COR-L47 (cell line): ENCODE measurements at places on chromosomes 1 and 21.
A peak's percentile ranks its signal among the peaks of the same experiment; 100 is the strongest.

- DNase-seq: no peak
These were observed 368.2 kb downstream of the USH2A start for GRCh38 chr1:216055004-216055403.

- DNase-seq: no peak
These were observed 620.3 kb upstream of the PLXNA2 start for GRCh38 chr1:208864366-208864965.

DNA sequence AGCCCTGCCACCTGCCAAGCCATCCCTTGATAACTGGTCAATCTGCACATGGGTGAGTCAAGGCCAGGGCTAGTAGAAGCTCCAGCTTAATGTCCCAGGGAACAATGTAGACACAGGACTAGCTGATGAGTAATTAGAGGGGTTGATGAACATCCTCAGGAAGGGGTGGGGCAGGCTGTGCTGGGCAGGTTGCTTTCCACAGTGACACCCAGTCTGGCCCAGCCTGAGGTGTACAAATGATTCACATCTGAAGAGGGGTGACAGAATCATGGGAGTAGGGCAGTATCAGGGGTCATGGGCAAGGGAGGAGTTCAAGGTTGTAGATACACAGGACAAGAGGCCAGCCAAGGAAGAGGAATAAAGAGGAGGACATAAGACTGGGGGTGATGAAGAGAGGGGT lies 4.3 kb downstream of the LPAR3 start:
- no peak for DNase-seq

DNA sequence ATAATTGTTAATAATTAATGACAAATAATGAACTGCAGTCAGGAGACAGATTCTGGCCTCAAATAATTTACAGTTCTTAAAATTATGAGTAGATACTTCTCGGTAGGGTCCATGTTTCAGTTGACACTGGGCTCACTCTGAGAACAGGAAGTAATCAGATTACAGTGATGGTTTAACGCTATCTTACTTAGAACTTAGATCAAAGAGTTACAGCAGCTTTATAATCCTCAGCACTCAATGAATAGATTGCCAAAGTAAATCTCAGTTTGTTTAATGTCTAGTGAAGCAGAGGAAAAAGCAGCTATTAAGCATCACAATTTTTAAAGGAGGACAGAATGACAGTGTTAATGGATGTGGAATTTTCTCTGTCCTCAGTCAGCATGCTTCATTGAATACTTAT lies 79.6 kb downstream of the PDE4B start:
- no peak for DNase-seq

GRCh38 chr1:15314328-15315281 lies 67.6 kb downstream of the FHAD1 start:
- no peak for DNase-seq

DNA sequence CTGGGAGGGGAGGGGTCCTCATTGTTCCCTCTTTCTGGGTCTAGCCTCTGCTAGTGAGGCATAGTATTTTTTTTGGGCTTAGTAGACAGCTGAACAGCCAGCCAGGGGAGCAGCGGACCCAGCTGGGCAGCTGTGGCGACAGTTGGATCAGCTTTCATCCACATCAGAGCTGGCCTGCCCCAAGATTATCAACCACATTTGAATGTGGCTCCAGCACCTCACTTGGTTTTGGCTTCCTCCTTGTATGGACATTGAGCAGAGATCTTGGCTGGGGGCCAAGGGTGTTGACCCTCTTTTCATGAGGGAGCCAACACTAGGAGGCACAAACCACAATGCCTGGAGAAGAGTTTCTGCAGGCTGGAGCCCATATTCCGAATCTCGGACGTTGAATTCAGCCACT lies 25.0 kb downstream of the WNT4 start:
- DNase-seq: no peak

GRCh38 chr1:5745800-5746610 lies 246.2 kb downstream of the NPHP4 start:
- DNase-seq: peak; percentile 72

DNA sequence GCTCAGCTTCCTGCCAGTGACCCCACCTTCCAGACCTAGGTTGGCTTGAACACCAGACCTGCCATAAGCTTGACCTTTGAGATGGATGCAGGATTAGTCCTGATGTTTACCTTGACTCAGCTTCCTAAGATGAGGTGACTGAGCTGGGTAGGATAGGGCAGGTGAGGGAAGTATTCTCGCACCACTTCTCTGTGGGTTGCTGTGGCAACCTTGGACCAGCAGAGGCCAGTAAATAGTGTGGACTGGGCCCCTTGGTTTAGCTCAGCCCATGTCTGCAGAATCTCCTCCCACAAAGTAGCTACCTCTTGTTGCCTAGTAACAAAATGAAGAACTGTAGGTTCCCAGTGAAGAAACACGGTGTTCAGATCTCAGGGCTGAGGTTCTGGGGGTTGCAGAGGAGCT lies 8.4 kb downstream of the RPS6KA1 start:
- DNase-seq: no peak

- no peak for DNase-seq
These were observed 71.0 kb downstream of the DHRS3 start for GRCh38 chr1:12546771-12547585.

GRCh38 chr1:119603695-119604094 lies 44.4 kb downstream of the ZNF697 start:
- DNase-seq: no peak

DNA sequence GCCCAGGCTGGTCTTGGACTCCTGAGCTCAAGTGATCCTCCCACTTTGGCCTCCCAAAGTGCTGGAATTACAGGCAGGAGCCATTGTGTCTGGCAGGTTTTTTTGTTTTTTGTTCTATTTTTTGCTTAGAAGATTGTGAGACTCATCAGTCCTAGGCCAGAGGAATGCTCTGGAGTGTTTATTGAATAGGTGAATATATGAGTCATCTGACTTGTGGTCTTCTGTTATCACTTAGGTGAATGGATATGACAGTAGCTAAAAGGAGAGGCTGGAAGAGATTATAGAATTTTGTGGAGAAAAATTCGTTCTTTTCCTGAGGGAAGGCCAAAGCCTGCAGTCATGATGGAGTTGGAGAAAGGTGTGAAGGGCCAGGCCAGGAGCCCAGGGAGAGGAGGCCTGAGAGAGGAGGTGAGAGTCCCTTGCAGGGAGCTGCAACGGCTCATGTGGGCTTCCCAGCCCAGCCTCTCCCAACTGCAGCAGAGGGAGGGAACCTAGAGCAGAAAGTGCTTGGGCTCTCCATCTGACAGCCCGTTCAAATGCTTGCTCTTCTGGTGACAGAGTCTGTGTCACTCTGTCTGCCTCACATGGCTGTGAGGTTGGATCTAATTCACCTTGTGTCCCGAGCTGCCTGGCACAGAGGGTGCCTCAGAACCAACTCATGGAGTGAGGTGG lies 31.6 kb upstream of the ACOT11 start:
- no peak for DNase-seq

DNA sequence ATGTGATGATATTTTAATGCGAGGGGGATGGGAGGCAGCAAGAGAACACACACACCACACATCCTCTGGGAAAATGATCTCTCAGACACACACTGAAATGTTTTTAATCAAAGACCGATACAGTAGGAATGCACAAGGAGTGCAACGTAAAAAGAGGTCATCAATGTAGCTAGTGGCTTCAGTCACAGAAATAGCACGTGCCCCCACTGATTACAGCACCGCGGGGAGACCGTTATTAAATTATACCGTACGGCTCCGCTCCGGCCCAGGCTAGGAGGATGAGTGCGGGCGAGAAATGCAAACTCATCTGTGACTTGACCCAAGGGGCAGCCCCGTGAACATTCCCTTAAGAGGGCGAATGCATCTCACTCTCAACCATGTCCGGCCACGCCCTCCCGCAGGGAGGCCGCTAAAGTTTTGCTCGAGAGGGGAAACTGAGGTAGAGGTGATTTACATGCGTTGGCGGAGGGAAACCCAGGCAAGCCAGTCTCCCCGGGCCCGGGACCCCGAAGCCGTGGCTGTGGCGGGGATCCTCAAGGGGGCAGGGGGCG lies 552 bp downstream of the UBR4 start:
- DNase-seq: no peak

DNA sequence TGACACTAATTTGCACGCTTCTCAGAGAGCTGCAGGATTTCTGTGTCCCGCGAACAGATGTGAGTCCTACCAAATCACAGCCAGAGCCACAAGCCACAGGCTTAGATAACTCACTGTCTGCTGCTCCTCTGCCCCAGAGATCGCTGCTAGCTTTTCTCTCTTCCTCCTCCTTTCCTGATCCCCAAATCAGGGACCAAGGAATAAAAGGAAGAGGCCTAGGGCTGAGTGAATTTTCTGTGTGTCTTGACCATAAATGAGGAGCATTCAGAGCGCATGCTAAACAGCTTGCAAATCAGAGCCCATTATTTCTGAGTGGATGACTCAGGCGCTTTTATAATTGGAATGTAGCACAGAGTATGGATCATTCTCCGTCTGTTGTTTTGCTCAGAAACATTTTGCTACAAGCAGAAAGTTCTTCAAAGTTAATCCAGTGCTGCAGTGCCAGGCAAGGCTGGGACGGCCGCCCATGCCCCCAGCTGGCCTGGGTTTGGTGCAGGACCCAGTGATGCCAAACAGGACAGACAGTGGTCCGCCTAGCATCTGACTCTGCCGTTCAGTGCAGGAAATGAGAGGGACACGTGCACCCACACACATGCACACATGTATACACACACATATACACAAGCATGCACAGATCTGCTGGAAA lies 38.2 kb downstream of the KCNAB2 start:
- no peak for DNase-seq

GRCh38 chr1:99691175-99691574 lies 45.3 kb downstream of the PALMD start:
- DNase-seq: no peak

- peak; percentile 12 for DNase-seq
These were observed 9.1 kb downstream of the TTC22 start for GRCh38 chr1:54791880-54792522.

DNA sequence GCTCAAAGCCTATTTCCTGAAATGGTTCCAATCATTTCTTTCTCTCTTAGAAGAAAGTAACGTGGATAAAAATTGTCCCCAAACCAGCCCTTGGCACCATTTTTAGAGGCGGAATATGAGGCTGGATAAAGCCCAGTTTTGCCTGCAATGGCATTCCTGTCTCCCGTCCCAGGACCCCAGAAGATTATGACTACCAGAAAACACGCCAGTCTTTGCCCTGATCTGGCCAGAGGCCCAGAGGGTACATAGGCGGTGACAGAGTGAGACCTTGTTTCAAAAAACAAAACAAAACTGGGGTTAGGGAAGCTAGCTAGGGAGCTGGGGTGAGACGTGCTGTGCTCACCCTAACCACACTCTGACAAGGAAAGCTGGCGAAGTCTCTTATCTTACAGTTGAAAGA lies at the start of gene AADACL4:
AADACL4 (plus strand) TSS at position 301 of the 400 bp plus-strand sequence. CDS start 462 bp downstream, outside the sequence.
- DNase-seq: no peak

- no peak for DNase-seq
These were observed 304.2 kb upstream of the PROX1 start for GRCh38 chr1:213683529-213683928.

GRCh38 chr1:38297842-38298241 lies 251.2 kb upstream of the POU3F1 start:
- no peak for DNase-seq

DNA sequence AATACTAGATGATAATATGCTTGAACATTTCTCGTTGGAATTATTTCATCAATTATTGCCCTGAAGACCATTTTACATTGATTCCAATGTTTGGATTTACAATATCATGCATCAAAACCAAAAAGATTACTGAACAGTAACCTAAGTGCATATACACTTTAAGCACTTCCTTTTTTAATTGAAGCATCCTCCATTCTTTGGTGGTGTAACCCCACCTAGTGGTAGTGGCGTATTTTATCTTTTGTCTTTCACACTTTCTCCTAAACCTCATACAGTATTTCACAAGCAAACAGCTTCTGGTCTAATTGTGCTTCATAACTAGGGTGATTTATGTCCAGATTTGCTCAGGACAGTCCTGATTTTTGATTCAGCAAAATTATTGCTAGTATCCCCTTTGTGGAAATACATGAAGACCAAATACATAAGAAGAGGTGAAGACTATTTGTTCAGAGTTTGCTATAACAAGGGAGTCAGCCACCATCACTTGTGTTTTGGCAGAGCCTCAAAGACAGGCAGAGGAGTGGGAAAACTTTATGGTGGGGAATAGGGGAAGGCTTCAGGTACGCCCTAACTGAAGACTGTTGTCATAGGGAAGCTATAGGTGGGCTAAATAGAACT lies 3.4 kb upstream of the NVL start:
- DNase-seq: peak; percentile 59

DNA sequence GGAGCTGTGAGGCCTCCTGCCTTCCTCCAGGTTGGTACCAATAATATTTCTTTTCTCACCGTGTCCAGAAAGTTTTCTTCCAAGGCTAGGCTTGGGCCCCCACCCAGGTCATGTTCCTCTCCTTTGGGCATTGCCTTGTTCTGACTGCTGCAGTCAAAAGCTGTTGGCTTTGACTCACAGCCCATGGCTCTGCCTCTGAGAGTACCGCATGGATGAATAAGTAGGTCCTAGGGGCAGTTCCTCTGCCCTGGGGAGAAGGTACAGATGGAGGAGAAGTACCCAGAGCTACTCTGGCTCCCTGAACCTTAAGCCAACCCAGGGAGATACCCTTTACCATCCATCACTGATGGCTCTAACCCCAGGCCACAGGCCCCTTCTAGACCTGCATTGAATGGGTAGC lies 115.0 kb downstream of the NAV1 start:
- no peak for DNase-seq

DNA sequence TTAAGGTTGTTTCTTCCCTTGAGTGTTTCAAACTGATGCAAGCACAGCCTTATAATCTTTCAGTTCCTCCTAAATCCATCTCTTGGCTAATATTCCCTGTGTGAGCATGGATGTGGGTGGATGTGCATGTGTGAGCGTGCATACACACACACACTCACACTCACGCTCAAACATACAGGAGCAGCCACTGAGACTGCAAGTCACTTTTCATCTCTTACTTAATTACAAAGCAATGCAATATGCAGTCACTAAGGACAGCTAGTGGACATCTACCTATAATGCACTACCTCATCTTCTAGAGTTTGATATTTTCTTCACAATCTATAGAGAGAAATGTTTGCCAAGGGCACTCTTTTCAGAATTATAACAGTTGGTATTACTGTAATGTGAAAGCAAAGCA lies 1.4 kb downstream of the ESRRG start:
- DNase-seq: peak; percentile 60

DNA sequence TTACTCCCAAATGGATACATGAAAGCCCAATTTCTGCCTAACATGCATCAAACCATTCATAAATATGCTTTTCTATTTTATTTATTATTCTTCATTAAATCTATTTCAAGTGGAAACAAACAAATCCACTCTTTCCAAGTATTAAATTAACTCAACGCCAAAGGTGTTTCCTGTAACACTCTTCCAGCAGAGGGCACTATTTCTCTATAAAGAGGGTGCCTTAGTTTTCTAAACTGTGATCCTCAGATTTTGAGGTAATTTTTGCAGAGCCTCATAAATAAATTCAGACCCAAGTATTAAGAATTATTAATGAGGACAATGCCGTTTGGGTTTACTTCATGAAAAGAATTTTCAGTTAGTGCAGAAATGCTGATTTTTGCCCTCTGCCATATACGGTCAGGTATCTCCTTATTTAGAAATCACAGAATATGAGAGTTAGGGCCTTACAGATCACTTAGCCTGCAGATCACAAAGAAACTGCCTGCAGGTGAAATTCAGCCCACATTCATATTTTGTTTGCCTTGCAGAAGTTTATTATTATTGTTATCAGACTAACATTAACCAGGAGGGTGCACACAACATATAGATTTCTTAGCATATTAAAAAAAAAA lies 40.1 kb upstream of the MYSM1 start:
- peak; percentile 67 for DNase-seq

- DNase-seq: no peak
These were observed 8.3 kb downstream of the RCAN1 start for GRCh38 chr21:34606621-34607020.

GRCh38 chr1:25619101-25619890 lies 2.7 kb downstream of the MAN1C1 start:
- DNase-seq: peak; percentile 62
